Stimulated activated CD4-positive, alpha-beta T cell treated with anti-CD3 and anti-CD28 coated beads, Interleukin-1b, Interleukin-23, amount 100 ng/mL, for 1 hour (primary cell): ENCODE measurements at places on chromosomes 5 and 9.

GRCh38 chr5:123776761-123777160, 264.8 kb downstream of the CSNK1G3 start:
- no peak for DNase-seq

GRCh38 chr5:143471041-143471509, 67.6 kb upstream of the NR3C1 start:
- DNase-seq: no peak

DNA sequence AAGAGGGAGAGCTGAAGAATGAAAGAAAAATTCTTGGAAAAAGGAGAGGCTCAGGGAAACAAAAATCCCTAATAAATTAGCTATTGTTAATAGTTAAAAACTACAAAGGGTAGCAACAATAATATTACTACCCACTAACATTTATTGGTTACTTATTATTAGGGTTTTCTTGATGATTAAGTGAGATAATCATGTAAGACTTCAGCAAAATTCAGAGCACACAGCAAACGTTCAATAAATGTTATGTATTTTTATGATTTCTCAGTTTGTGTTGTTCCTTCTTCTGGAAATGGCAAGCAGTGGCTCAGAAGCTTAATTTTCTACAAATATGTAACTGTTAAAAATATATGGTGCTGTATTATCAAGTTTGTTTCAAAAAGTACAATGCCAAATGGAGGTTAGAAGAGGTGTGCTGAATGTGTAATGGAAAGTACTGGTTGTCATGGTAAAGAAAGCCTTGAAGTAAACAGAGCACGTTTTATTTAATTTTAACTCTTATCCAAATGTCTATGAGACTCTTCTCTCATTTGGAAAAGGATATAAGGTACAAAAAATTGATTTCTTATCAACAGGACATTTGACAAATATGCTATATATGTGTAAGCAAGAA, 226.0 kb upstream of the ATP10B start:
- DNase-seq: no peak

- DNase-seq: no peak
These were observed 199.3 kb downstream of the RFK start for GRCh38 chr9:76194896-76195295.

DNA sequence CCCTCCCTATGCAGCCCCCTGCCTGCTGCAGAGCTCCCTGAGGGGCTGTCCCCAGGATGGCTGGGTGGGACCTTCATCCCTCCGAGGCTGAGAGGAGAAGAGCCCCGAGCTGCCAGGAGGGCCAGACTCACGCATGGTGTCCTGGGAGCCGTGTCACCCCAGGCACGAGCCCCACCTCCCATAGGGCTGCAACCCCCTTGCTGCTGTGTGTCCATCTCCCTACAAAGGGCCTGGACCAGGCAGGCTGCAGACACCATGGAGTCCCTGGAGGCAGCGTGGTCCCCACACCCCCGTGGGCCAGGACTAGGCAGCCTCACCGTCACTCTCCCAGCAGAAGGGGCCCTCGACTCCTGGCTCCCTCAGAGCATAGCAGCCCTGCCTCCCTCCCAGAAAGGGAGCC, 11.2 kb upstream of the SEC16A start:
- DNase-seq: no peak

DNA sequence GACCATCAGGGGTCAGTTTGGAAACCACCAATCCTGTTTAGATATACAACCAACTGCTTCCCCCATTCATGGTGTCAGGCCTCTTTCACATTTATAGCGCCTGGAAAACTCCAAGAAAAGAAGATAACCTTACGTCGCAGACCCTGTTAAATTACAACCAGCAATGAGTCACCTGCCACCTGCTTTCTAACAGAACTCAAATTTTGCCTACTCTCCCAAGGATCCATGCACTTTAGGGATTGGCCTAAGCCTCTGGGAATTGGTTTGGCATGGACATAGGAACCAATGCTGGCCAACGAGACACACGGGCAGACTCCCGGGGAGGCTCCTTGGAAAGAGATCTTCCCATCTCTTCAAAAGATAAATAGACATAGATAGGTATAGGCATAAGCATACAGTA, 87.0 kb downstream of the FEM1C start:
- DNase-seq: no peak

DNA sequence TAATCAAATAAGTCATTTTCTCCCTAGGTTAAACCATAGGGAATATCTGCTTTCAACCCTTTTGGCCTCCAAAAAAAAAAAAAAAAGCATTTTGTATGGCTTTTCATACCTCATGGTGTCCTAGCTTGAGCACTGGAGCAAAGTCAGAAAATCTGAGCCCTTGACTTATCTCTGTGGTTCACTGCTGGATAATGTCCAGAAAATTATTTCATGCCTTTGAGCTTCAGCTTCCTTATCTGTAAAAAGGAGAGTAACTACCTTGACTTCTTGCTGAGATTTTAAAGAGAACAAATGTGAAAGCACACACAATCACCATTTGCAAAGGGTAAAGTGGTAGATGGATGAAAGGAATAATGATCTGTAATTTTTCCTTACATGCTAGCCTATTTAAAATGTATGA, 165.9 kb downstream of the ALDH1A1 start:
- DNase-seq: no peak

DNA sequence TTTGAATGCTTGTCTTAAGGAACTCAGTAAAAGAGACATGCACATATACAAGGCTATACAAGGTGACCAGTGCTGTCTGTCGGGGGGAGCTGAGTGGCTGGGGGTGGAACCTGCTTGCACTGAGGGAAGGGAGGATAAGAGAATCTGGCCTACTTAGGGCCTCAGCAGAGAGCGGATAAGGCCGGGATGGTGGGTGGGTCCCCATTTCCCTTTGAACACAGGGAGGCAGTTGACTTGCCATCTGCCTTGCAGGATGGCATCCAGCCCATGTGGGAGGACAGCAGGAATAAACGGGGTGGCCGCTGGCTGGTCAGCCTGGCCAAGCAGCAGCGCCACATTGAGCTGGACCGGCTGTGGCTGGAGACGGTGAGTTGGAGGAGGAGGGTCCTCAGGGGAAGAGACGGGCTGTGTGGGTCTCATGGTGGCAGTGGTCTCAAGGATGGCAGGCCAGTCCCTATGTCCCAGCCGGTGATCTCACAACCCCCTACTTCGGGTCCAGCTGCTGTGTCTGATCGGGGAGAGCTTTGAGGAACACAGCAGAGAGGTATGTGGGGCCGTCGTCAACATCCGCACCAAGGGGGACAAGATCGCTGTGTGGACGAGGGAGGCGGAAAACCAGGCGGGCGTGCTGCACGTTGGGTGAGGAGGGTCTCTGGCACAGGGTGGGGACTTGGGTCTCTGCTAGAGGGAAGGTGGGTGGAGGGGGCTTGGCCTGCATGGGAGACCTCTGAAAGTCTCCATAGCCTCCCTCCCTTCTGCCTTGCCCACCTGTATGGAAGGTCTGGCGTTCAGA, 2.2 kb upstream of the TSPAN17 start:
- DNase-seq: no peak

DNA sequence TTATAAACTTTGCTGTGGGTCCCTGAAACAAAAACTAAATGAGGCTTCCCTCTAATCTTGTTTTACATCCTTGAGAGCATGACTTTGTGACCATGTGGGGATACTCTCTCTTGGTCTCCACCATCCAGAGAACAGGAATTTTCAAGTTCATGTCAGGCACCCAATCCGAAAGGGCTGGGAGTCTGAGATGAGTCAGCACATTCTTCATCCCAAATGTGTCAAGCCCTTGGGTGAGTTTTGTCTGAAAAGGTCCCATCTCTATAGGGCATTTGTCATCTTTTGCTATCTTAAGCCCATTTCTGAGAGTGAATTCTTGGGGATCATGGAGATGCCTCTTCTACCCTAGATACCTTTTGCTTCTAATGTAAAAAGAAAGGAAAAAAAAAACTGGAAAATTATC, 26.9 kb upstream of the RAPGEF6 start:
- no peak for DNase-seq

DNA sequence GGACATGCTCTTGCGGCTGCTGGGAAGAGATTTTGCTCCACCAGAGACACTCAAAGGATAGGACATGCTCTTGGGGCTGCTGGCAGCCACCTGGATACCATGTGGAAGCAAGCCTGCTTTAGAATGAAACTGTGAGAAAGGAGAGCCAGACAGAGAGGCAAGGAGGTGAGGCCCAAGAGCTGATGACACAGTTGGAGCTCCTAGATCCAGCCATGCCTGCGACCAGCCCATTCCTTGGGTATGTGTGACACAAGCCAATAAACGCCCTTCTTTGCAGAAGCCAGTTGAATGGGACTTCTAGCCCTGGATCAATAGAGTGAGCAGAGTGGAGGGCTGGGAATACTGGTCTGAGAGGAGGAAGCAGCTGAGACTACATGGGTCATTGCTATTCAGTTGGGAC, 69.6 kb downstream of the SMIM23 start:
- DNase-seq: no peak

GRCh38 chr5:53180991-53181390, 71.4 kb upstream of the MOCS2 start:
- DNase-seq: no peak

DNA sequence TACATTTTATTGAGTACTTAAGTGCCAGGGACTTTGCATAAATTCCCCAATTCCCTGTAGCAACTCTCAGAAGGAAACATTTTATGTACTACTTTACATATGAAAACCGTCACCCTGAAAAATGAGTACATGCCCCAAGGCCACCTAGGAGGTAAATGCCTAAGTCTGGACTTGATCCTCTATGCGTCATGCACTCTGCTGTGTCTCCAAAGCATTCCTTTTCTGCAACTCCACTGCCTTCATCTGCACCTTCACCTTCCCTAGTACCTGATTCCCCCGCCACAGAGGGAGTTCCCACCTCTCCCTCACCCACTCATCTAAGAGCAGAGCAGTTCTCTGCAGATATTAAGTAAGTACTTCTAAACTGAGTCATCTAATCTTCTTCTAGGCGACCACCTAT, 75.2 kb upstream of the HRH2 start:
- no peak for DNase-seq

- no peak for DNase-seq
These were observed 44.7 kb upstream of the CRHBP start for GRCh38 chr5:76908166-76908565.

DNA sequence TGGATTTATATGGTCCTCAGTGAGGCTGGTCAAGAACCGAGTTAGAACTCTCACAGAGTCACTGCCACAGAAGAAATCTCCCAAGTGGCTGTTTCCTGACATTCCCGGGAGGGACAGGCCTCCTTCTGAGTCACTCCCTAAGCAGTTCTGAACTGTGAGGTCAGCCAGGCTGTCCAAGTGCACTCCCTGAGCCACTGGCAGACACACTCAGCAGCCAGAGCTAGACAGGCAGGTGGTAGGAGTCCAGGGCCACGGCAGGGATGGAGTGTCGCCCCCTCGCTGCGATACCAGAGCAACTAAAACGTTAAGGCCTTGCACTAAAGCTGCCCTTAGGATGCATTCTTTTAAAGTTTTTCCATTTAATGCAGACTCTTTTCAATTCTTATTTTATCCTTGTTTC, 3.4 kb downstream of the IL4 start:
- no peak for DNase-seq

DNA sequence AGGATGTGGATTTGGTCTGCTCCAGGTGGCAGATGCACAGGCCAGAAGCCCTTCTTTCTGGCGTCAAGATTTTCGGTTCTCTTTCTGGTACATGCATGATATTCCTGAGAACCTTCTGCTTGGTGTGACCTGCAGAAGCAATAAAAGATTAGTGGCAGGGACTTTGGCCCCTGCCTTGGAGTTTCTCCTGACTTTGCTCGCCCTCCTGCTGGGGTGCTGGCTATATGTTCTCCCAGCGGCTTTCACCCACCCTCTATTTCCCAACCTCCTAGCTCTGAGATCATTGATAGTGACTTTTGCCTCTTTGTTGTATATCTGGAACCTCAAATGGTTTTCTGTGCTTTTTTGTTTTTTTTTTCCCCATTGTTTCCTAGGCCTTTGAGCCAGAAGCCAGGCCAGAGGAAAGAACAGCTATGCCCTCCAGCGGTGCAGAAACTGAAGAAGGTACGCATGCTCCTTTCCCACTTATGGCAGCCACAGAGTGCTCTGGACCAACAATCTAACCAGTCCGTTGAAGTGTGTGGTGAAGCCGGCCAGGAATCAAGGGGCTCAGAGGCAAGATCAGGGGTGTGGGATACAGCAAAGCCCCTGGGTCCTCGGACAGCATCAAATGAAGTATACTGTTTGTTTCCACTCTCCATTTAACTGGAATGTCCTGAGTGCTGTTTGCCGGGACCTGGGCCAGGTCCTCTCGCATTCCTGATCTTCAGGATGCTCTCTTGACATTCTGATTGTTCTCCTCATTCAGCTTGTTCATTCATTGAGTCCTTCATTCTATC, 154.5 kb downstream of the ARHGEF28 start:
- DNase-seq: no peak

DNA sequence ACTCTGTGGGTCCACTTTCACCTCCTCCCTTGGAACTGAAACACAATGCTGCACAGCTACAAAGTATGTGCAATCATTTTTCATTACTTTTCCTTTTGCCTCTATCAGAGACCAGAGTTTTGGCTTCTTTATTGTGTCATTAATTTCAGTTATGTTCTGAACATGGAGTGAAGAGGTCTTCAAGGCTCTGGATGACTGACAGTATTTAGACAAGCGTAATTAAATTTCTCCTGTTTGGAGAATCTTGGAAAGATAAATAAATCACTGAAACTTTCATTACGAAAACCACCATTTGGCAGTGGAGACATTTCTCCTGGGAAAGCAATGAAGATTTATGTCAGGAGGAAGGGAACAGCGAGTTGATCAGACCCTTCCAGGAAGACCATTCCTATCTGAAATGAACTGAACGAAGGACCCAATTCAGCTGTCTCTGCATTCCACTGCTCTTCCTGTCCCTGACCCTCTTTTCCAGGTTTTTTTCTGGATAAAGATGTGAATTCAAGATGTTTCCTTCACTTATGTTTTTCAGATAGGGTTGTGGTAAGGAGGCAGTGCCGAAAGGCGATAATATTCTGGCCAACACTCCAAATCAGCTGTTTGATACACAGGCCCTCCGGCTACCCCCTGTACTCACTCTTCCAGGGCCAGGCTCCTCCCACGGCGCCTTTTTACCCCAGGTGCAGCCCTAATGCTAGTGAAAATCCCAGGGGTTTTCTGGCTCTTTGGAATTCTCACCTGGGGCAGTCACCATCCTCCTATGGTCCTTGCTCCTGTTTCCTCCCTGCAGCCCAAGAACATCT, 77.2 kb upstream of the OSMR start:
- no peak for DNase-seq

GRCh38 chr9:79185866-79186265, 385.9 kb upstream of the TLE4 start:
- no peak for DNase-seq

GRCh38 chr5:154728939-154729588, 26.1 kb upstream of the LARP1 start:
- no peak for DNase-seq

GRCh38 chr5:42064821-42065220, 139.7 kb downstream of the FBXO4 start:
- DNase-seq: no peak

DNA sequence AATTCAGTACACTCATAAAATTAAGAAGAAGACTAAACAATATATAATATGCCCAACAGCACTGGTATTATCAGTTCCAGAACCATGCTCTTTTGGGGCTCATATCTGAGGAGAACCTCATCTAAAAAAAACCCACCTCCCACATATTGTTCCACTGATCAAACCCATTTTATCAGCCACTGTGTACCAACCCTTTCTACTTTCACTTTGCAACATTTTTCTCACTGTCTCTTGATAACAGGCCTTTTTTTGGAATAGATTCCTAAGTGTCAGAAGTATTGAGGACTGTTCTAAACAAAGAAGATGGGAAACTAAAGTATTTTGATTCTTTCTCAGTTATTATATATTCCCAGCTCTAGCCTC, 173.2 kb downstream of the GABRB2 start:
- no peak for DNase-seq
